ENCODE measurements at places on chromosomes 5 and 9.

DNA sequence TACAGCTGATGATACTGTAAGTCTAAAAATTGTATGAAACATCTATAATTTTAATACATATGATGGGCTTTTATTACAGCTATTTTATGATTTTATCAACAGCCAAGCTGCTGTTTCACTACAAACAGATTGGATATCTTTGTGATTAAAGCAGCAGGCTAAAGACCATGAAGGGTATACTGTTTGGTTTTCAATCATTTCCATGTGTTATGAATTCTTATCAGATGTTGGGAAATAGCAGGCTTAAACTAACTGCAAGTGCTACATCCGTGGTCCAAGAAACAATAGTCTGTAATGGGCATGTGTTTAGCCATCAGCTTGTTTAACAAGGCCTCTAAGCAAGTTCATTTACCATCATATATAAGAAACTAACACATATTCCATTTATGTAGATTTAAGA is 107.5 kb downstream of the CWC27 start:
- DNase-seq: no peak

DNA sequence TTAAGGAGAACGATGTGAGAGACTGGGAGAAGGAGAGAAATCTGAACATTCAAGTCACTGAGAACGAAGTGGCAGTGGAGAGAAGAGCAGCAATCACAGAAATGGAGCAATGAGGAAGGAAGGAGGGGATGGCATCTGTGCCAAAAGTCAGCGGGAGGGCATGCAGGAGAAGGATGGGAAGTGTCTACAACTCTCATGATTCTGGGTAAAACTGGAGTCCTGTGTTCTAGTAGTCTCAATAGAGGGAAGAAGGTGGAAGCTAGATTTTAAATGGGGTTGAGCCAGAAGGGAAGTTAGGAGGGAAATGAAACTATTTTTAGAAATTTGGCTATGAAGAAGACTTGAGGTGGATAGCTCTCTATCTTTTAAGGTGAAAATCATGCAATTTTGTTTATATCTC is 39.1 kb upstream of the SPATA31C2 start:
- no peak for DNase-seq

- DNase-seq: no peak
Measured at GRCh38 chr9:130026583-130027340, 16.2 kb downstream of the FNBP1 start.

DNA sequence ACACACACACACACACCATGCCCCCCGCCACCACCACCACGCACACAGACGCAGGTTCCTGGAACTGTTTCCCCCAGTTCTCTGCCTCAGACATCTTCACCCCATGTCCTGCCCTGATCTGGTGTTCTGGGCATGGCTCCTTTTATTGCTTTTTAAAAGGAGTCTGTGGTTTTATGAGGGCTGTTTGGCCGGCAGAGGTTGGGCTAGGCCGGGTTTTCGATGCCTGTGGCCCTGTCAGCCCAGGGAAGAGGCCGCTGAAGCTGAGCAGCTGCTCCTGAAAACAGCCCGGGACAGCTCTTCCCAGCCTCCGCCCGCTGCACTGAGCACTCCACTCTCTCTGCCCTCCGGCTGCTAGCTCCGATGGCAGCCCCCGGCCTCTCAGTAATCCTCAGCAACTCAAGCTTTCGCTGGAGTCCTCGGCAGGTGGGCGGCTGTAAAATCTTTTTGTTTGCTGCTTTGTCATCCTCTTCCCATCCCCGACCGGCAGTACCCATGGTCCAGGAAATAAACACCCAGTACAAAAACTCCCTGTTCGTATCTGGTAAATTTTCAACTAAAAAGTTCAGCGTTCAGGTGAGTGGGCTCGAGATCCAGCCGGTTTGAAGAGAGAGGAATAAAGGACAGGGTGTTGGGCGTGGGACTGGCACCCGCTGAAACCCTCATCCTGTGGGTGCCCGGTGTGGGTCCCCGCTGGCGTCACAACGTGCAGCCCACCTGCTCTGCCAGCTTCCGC is 103.0 kb upstream of the ERCC6L2 start:
- DNase-seq: no peak

DNA sequence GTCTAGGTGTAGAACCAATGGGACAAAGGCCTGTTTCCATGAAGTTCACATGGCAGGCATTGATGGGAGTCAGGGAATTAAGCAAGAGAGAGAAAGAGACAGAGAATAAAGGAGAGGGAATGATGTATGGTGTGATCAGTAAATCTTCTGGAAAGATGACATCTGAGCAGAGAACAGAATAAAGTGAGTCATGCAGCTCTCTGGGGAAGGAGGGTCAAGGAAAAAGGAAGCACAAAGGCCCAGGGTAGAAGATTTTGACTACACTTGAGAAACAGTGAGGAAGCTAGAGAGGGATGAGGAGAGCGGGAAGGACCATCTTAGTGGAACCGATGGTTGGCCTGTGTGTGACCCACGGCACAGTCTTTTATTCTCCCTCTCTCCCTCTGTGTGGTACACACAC is 425.9 kb downstream of the SPOCK1 start:
- no peak for DNase-seq

DNA sequence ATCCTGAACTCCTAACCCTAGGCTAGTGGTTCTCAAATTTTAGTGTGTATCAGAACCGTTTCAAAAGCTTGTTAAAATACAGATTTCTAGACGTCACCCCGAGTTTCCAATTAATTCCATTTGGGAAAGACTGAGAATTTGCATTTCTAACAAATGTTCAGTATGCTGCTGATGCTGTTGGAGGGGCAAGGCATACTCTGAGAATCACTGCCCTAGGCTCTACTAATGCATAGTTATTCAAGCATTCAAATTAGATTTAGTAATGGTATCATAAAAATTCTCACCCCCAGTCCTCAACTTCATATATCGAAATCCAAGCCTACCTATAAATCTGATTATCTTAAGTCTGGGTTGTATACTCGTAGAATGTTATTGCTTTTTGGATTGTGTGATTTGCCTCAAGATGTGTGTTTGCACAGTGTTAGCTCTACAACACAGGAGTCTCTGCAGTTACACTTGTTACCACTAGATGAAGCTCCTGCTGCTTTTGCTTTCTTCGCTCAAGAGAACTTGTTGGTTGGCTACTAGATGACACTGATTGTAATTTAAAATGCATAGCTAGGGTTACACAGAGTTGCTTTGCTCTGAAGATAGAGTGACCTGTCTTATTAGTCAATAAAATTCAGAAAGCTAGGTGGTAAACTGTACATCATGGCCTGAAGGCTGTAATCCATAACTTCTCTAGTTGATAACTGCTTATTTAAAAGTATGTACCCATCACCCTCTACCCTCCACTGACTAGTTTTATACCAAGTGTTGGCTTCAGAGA is 7.5 kb upstream of the ERAP2 start:
- DNase-seq: no peak

DNA sequence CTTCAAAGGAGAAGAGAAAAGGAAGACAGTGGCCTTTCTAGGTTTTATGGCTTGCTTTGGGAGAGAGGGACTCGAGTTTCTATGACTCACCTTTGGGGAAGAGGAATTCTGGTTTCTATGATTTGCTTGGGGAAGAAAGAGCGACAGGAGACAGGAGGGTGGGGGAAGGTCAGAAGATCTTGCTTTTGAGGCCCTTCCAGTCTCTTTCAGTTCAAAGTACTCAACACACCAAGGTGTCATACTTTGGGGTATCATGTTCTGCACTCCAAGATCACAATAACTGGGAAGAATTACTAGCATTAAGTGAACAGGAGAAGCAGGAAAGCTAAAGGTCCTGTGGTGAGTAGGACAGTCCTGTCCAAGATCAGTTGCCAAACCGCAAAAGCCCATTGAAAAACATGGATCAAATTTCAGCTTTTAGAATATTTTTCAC is 324.5 kb downstream of the ARHGEF28 start:
- no peak for DNase-seq

GRCh38 chr5:67245259-67245846 is 48.8 kb upstream of the CD180 start:
- no peak for DNase-seq

Data from T-helper 17 cell (primary cell).